ENCODE measurements at places on chromosomes 7 and 10. TPM values are rescaled to one million over a fixed set of nuclear protein-coding genes. Genes with fewer than 3 reads are reported as not detected.

- DNase-seq, result peak; percentile 27
Measured at GRCh38 chr7:142438235-142438922, 180.5 kb upstream of the PRSS58 start.

- no peak for DNase-seq
Measured at GRCh38 chr10:11063856-11064255, 46.2 kb downstream of the CELF2 start.

DNA sequence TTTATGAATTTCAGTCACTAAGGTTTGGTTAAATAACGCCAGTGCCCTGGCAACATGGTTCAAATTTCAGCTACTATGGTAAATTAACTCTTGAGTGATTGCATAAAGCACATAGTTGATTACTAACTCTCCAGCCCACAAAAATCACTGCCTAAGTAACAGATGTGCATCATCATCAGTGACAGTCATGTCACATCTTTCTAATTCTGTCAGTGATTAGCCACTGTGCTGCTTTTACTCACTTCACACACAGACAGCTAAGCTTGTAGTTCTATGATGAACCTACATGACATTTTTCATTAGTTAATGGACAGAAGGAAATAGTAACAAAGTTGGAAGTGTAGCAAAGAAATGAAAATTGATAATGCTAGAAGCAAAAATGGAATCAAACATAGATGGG is 108.9 kb downstream of the DNAH11 start:
- DNase-seq, result no peak

- no peak for DNase-seq
Measured at GRCh38 chr7:25238066-25238725, 9.9 kb upstream of the NPVF start.

GRCh38 chr7:36965625-36966024 is 241.3 kb upstream of the AOAH start:
- DNase-seq, result no peak

DNA sequence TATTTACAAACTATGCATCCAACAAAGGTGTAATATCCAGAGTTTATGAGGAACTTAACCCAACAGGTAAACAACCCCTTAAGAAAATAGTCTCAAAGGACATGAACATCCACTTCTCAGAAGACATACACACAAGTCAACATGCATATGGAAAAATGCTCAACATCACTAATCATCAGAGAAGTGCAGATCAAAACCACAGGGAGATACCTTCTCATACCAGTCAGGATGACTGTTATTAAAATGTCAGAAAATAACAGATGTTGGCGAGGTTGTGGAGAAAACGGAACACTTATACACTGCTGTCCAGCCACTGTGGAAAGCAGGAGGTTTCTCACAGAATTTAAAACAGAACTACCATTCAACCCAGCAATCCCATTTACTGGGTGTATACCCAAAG is 84.0 kb downstream of the ADD3 start:
- no peak for DNase-seq

GRCh38 chr10:104076743-104077160 is 8.9 kb downstream of the COL17A1 start:
- no peak for DNase-seq

- no peak for DNase-seq
Measured at GRCh38 chr7:126937171-126937570, 315.6 kb downstream of the GRM8 start.

GRCh38 chr7:73890555-73891147 is 29.7 kb downstream of the TMEM270 start:
- no peak for DNase-seq

- DNase-seq, result peak; percentile 51
Measured at GRCh38 chr7:42843205-42843800, 68.6 kb downstream of the C7orf25 start.

GRCh38 chr7:108805808-108806397 is 236.2 kb downstream of the DNAJB9 start:
- no peak for DNase-seq

DNA sequence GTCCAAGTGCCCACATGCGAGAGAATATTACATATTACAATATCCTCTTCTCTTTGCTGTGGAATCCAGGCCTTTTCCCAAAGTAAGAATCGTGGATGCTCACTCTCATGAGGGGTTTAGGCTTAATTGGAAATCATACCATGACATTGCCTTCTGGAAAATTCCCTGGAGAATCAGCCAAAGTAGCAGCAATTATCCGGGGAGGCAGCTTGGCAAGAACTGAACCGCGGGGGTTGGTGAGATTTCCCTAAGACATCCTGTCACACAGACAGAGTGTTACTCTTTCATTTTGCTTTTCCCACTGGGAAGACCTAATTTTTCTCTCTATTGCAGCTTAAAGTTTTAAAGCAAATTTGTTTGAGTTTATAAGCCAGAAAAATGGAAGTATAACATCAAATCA is 463.6 kb upstream of the DPP6 start:
- DNase-seq, result no peak

DNA sequence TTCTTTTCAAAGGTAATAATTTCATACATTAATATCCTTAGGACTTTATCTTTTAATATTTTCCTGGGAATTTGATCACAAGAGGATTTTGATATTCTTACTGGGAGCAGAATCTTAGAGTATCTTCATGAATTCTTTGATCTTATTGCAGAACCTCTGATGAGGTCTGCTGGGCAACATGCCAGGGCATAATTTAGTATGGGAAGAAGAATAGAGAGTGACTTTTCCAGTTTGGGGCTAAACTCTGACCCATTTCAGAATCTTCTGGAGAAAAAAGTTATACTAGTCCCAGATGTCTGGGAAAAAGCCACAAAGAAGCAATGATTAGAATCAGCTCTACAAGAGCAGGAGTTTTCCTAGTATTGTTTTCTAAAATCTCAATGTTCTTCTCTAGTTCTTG is 28.0 kb upstream of the RSU1 start:
- no peak for DNase-seq

GRCh38 chr10:1141701-1142100 is 85.5 kb downstream of the WDR37 start:
- DNase-seq, result no peak

RSPH10B gene
- total RNA-seq, result not detected

PRRT4 gene
- total RNA-seq, result not detected

LCOR gene
- total RNA-seq, result 35.3 TPM

ABCA13 gene
- total RNA-seq, result under 0.01 TPM

NCAPG2 gene
- total RNA-seq, result 8.8 TPM

TRA2A gene
- 26.2 TPM for total RNA-seq

AGR2 gene
- total RNA-seq, result 6.3 TPM

Measured in body of pancreas (tissue), 4 donors.